Activated CD4-positive, alpha-beta T cell treated with anti-CD3 and anti-CD28 coated beads for 36 hours (primary cell): ENCODE measurements at places on chromosomes 12 and 14.
A peak's percentile ranks its signal among the peaks of the same experiment; 100 is the strongest.

DNA sequence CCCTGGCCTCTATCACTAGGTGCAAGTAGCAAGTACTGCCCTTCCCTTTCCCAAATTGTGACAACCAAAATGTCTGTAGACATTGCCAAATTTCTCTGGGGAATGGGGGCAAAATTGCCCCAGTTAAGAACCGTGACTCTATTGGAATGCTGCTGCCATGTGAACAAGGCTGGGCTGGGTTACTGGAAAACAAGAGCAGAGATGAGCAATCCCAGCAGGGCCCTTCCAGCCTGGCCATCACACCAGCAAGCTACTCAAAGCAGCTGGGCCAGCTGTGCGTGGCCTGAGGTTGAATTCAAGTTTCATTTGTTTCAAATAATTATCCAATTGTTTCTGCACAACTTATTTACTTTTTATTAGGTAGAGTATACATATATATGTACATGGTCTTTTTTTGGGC lies 103.4 kb upstream of the PKP2 start:
- no peak for DNase-seq

DNA sequence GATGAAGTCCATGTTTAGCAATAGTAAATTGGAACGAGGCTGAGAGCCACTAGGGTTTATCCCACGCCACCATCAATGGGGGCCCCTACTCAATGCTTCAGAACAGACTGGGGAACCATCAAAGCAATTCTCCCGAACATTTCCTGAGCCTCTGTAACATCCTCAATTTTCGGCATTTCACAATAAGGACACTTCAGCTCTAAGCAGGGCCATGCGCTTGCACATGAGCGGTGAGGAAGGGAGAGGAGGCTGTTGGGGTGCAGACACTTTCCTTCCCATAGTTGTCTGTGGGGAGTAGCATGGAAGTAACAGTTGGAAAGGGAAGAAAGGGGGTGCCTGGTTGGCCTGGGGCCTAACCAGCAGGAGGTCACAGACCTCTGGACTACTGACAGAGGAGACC lies 129.9 kb upstream of the PRMT8 start:
- no peak for DNase-seq

DNA sequence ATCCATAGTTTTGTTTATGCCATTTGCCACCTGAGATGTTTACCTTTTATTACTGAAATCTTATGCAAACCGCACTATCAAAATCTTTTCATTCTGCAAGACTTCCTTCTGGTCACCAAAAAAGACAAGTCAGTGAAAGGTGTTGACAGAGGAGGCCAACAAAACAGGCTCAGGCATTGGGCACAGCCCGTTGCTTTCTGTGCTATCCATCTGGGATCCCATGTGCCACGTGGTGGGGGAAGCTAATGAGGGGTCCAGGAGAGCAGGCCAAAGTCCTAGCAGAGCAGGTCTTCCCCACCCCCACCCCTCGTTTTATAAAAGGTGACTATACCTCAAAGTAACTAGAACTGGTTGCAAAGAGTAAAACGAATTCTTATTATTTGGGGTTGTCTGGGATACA lies 1.2 kb downstream of the ALDH1L2 start:
- DNase-seq = no peak

GRCh38 chr14:79809849-79810612 lies 401.3 kb downstream of the DIO2 start:
- no peak for DNase-seq

GRCh38 chr12:13173012-13173932 lies 23.3 kb upstream of the EMP1 start:
- peak; percentile 76 for DNase-seq

GRCh38 chr12:113314121-113314529 lies 20.8 kb downstream of the SLC8B1 start:
- DNase-seq = no peak

- no peak for DNase-seq
Observed at GRCh38 chr12:76529226-76529918, 30.2 kb downstream of the OSBPL8 start.

DNA sequence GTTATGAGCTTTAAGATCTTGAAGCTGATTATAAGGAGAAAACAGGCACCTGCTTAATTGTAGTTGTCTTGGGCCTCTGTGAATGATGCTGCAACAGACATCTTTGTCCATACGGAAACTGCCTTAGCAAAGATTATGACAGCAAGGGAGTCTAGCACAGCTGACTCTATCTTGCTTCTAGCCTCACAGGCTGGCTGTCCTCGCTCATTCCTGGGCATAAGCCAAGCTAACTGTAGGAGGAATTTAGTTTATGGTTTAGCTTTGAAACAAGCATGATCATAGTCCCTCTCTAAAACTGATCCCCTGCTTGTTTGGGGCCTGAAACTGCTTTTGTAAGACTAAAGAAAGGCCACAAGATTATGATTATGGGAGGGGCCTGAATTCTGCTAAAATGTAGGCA lies 74.3 kb upstream of the C14orf132 start:
- DNase-seq = no peak

- DNase-seq = peak; percentile 20
Observed at GRCh38 chr12:49129332-49130150, 1.7 kb downstream of the TUBA1B start.

GRCh38 chr14:20723488-20723887 lies 22.2 kb upstream of the EDDM3A start:
- no peak for DNase-seq

DNA sequence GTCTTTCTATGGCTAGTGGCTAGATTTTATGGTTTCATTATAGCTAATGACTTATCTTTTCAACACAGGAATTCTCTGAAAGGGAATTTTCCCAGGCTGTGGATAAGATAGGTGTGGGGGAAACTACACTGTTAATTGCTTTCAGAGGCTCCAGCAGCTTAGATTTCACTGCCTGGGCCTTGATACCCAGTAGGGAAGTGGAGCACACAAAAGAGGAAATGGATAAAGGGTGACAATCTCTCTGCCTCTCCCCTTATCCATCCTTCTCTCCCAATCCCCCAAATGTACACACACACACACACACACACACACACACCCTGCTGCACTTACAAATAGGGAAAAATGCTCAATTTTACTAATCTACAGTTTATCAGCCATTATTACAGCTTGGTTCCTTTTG lies 19.1 kb downstream of the SIX4 start:
- no peak for DNase-seq

DNA sequence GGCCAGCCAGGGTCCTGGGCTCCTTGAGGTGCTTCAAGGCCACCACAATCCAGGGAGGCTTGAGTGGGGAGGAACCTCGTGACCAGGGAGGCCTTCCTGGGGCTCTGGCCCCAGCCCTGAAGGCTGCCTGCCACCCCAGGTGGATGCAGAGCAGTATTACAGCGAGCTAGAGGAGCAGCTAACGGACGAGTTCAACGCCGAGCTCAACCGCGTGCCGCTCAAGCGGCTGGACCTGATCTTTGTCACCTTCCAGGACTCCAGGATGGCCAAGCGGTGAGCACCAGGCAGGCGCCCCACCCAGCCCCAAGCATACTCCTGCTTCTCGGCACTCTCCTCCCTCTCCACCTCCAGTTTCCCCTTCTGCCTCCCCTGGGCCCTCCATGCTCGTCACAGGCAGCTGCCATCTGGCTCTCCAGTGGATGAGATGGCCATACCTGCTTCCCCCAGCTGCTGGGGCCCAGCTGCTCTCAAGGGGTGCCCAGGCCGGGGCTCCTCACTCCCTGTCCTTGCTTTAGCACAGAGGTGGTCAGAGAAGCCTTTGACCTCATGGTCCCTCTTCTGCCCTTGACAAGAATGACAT lies 30.6 kb downstream of the NGB start:
- DNase-seq = no peak

- no peak for DNase-seq
Observed at GRCh38 chr12:65990592-65990991, 140.0 kb downstream of the LLPH start.

DNA sequence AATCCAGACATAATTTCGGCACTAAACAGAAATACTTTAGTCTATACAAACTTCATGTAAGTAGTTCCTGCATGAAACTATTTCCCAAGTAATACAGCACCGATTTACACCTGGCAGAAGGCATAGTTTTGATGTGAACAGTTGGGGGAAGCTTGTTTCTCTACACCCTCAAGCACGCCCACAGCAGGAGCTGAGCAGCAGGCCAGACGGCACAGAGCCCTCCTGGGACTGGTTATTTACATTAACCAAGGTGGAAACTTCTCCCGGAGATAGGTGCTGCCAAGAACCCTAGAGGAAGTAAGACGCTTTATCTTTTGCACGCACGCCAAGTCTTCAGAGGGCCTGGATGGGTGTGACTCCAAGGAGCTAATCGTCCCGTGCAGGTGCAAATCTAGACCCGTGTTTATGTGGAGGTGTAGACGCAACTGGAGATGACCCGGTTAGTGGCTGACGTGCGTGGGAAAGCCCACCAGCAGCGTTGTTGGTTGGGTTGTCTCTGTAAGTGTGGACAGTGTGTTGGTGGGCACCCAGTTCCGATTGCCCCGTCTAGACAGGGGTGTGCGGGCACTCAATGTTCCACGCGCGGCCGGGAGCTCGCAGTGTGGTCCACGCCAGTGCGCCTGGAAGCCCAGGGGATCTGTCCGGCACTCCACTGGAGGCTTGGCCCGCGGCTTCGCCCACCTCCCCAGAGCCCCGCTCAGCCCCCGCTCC lies 767 bp upstream of the TCP11L2 start:
- peak; percentile 70 for DNase-seq

- no peak for DNase-seq
Observed at GRCh38 chr14:33788161-33788560, 162.7 kb downstream of the EGLN3 start.
